SIG-M5 (cell line): ENCODE measurements at places on chromosomes 2 and 18.

GRCh38 chr2:98282109-98282508 is 64.1 kb upstream of the CNGA3 start:
- no peak for DNase-seq

- no peak for DNase-seq
Observed at GRCh38 chr2:166768393-166769123, 119.7 kb upstream of the XIRP2 start.

DNA sequence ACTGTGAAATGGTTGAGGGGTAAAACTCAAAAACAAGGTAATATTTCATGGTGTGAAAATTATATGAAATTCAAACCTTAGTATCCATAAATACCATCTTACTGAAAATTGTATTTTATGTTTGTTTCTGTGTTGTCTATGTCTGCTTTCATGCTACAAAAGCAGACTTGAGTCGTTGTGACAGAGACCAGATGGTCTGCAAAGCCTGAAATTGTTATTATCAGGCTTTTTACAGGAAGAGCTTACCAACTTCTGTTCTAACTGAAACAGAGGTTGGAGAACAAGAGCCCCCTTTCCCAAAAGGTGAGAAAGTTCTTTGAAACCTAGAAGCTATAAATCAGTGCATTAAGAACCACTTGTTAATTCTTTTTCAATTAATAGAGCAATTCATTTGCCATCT is 110.0 kb downstream of the COL4A4 start:
- DNase-seq = no peak

DNA sequence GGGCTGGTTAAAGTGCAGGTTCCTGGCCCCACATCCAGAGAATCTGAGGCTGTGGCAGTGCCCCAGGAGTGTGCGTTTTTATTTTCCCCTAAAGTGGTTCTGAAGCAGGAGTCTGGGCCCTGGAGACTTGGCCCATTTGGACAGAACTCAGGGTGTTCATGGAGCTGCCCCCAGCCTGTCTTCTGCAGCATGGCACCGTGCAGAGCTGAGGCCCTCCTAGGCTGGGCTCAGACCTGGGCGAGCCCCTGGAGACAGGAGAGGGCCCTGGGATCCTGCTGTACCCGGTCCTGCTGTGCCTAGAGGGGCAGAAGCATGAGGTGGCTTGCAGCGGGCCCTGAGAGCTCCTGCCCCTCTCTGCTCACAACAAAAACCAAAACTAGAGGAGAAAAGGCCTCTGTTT is 58.8 kb upstream of the B3GNT7 start:
- no peak for DNase-seq

GRCh38 chr2:2645162-2645855 is 314.2 kb upstream of the MYT1L start:
- DNase-seq = no peak

DNA sequence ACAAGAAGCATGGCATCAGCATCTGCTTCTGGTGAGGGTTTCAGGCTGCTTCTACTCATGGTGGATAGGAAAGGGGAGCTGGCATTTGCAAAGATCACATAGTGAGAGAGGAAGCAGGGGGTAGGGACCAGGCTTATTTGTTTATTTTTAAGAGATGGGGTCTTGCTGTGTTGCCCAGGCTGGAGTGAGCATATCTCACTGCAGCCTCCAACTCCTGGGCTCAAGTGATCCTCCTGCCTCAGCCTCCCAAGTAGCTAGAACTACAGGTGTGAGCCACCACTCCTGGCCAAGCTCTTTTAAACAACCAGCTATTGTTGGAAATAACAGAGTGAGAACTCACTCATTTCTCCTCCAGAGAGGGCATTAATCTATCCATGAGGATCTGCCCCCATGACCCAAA is 269.4 kb upstream of the FBXO11 start:
- DNase-seq = no peak

GRCh38 chr2:11822746-11823451 is 76.5 kb downstream of the LPIN1 start:
- no peak for DNase-seq

DNA sequence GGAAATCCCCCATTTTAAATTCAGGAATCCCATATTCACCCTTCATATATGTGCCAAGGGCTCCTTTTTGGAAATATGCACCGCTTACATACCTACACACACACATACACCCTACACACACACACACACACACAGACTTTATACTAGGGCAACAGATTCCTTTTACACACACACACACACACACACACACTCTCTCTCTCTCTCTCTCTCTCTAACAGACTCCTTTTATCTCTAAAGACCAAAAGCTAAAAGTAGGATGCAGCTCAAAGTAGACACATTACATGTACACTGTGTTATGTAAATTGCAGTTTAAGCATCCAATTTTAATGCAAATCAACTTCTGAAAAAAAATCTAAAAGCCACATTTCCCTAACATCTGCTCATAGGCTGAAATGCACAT is 130.9 kb upstream of the CAPN13 start:
- no peak for DNase-seq

GRCh38 chr18:8176554-8176953 is 432.7 kb upstream of the RAB12 start:
- no peak for DNase-seq

DNA sequence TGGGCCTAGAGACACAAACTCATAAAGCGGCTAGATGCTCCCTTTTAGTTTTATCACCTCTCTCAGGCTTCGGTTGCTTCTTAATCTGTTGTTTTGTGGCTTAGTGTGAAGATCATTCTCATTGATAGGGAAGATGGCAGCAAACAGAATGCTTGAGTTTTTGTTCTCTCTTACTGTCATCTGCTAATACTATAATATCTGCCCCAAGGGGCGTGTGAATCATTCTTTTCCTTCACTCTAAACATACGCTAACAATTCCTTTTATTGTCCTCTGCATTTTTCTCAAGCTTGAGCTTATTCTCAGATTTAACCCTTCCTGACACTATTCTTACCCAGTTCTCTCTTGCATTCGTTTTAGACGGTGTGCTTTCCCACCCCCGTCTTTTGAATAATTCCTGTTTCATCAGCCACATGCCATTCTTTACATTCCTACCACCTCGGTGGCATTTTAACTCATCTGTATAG is 323.9 kb upstream of the NRP2 start:
- no peak for DNase-seq

- no peak for DNase-seq
Observed at GRCh38 chr2:160632084-160632975, 138.7 kb upstream of the RBMS1 start.

DNA sequence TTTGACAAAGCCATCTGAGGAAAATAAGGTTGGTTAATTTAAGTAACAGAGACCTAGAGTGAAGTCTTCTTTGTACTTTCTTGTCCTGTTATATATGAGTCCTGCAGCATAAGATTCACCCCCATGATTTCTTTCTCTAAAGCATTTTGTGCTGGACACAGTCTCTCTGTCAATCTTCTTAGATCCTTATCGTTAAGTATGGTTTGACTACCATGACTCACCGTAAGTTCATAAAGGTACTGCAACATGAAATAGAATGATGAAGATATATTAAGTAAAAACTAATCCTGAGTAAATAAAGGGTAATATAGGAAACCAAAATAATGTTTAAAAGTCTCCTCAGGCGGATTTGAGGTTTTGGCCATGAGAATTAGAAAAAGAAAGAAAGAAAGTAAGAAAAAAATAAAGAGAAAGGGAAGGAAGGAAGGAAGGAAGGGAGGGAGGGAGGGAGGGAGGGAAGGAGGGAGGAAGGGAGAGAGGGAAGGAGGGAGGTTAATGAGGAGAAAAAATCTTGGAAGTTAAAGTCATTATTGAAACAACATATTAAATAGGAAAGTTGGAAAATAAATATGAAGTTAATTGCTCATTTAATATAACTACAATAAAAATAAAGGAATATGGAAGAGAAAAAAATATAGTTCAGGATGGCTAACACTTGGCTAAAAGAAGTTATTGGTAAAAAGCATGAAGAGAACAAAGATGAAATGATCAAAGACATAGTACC is 980.3 kb upstream of the CDH2 start:
- no peak for DNase-seq

DNA sequence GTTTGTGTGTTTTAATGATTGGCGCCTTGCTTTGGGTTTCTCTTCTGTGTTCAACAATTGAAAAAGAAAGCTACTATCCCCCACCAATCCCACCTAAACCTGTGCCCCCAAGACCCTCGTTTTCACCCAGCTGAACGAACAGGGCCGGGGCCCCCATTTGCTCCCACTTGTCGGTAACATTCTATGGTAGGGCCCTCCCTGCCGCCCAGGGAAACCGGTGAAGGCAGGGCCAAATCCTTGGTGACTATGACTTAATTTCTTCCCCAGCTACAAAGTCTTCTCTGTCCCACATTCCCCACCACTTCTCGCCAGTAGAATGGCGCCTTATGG is 598 bp upstream of the SNRNP200 start:
- no peak for DNase-seq

DNA sequence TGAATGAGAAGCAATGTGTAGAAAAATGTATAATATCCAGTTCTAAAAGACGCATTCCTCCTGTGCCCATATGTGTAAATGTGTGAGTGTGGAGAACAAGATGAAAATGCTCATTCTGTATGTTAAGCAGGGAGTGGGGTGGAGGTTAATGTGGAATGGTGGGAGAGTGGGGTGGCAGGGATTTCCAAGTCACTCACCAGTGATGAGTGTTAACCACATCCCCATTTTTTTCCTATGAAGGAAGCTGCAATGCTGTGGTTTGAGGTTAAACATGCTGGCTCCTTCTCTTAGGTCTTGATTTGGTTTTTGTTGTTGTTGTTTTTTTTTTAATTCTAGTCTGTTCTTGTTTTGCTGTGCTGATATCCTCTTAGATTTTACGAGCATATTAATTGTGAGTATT is 169.4 kb downstream of the NEDD4L start:
- no peak for DNase-seq

- no peak for DNase-seq
Observed at GRCh38 chr2:118835746-118836410, 11.6 kb downstream of the EN1 start.

- DNase-seq = no peak
Observed at GRCh38 chr2:109081374-109081773, 47.6 kb upstream of the SH3RF3 start.

GRCh38 chr18:75075016-75075305 is 134.0 kb downstream of the PTGR3 start:
- no peak for DNase-seq

DNA sequence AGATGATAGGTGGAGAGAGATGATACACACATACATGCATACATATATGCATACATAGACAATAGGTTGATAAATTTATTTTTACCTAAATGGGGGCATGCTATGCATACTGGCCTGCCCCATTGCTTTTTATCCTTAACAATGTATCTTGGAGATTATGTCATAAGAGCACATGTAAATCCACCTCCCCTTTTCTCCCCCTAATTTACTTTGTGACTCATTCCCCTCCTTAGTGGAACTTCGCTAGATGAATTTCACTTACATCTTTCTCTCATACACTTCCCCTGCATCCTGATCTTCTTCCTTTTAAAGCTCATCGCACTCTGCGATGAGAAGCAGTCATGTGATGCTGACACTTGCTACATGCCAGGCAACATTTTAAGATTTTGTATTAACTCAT is 223.6 kb downstream of the C1D start:
- DNase-seq = no peak

- no peak for DNase-seq
Observed at GRCh38 chr2:151757861-151758260, 23.6 kb upstream of the NEB start.

DNA sequence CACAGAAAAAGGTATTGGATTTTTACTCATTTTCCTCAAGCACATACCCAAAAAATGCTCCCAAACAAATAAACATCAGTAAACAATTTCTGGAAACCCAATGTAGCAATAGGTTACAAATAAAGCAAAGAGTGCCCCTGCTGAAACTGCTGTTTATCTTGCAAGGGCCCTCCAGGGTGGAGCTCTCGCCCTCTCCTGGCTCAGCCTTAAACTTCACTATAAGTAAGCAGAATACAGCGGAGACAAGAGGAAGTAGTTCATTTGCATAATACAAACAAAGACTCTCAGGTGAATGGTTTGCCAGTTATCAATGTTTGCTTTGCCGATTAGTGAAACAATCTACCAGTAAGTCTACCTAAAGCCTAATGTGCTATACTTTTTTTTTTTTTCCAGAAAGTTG is 437.6 kb downstream of the DLGAP1 start:
- no peak for DNase-seq

DNA sequence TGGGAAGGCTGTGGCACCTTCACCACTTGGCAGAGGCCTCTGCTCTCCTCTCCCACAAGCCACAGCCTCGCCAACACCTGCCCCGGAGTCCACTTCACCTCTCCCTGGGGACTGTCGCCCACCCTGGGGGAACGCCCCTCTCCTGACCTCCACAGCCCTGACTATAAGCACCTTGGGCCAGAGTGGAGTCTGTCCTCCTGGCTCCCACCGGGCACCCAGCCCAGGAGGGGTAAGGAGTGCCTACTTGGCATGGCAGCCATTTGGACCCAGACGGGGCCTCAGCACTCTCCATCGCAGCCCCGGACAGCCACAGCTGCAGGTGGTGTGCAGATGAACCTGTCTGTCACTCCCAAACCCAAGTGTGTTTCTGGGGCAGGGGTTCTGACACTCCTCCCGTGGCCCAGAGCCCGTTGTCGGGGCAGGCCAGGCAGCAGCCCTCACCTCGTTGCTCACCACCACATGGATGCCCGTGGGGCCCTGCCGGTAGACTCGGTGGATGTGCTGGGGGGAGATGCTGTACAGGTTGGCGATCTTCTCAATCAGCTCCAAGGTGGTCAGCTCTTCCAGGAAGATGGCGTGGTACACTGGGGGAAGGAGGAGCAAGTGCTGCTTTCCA is 53.5 kb downstream of the TFCP2L1 start:
- DNase-seq = no peak

DNA sequence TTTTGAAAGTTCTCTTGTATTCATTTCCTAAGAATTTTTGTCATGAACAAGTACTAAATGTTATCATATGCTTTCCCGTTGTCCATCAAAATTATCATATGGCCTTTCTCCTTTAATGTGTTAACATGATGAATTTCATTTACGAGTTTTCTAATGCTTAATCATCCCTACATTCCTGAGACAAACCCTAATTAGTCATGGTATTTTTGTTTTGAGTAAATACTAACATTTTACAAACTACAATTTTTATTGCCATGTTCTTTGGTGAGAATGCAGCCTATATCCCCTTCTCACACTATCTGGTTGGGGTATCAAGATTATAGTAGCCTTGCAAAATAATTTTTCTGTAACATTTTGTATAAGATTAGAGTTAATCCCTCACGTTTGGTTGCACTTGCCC is 14.5 kb downstream of the SMAD2 start:
- DNase-seq = no peak

DNA sequence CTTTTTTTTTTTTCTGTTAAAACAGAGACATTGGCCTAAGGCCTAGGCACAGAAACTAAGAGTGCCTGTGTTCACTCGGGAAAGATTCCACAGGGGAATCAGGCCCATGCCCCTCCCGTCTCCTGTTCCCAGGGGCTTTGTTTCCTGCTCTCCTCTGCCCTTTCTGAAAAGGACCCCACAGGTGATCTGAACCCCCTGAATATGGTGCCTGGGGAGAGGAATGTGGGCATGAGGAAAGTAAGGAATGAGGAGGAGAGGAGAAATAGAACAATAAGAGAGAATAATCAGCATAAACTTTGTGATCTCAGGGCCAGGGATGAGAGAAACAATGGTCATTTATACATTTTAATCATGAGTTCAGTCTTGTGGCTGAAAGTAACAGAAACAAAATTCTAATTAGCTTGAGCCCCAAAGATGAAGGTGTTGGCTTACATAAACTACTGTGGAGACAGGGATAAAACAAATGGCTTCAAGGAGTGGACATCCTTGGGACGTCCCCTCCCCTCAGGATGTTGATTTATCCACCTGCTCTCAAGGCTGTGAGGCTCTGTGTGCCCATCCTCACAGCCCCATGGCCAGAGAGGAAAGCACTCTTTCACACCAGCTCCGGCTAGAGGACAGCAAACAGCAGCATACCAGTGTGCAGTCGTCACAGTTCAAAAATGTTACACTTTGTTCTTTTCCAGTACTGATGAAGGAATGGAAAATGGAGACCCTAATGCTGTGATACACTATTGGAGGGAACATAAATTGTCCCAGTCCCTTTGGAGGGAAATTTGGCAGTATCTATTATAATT is 46.4 kb upstream of the MRPL33 start:
- no peak for DNase-seq
